Stimulated activated CD4-positive, alpha-beta T cell treated with anti-CD3 and anti-CD28 coated beads, Interleukin-15, amount 100 ng/mL, for 1 hour (primary cell): ENCODE measurements at places on chromosomes 6 and 20.

- DNase-seq, result no peak
These were observed 6.6 kb upstream of the SLC16A10 start for GRCh38 chr6:111080698-111081097.

DNA sequence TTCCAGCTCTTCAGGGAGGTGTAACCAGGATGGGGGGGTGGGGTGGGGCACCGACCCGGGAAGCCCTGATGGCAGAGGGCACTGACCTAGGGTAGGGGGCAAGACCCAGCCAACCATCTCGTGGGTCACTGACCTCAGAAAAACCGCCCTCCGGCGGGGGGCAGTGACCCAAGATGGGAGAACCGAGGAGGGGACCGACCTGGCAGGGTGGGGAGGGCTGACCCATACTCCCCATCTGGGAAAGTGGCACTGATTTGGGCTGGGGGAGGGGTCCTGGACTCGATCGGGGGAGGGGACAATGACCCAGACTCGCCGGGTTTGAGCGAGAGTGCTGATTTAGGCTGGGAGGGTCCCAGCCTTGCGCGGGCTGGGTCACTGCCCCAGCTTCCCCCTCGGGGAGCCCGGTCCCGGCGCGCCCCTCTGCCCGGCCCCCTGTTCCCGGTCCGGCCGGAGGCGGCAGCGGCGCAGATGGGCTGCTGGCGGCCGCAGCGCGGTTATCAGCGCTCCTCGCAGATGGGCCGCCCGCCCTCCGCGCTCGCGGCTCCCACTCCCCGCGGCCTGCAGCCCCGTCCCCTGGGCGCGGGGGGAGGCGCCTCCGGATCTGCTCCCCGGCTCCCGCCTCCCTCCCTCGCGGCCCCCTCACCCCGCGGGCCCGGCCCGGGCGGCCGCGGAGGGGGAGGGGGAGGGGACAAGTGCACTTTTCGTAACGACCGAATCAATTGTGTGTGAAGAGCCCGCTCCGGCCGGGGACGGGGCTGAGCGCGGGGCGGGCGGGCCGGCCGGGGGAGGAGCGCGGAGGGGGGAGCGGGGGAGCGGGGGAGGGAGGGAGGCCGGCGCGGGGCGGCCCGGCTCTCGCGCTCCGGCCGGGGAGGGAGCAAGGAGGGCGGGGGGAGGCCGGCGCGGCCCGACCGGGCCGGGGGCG lies 2.2 kb downstream of the NOL4L start:
- DNase-seq, result no peak

DNA sequence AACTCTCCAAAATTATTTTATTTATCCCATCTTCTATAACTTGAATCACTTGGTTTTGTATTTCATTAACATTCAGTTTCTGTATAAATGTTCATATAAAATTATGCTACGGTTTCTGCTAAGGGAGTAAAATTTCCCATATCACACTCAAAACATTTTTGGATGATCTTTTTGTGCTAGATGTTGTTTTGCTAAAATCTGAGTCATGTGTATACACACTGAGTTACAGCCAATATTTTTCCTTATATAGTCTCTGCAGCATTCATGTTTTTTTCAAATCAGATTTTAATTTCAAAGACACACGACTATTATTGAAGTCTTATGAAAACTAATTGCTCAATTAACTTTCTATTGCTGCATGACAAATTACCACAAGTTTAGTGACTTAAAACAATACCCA lies 54.3 kb upstream of the SLC2A12 start:
- DNase-seq, result no peak

DNA sequence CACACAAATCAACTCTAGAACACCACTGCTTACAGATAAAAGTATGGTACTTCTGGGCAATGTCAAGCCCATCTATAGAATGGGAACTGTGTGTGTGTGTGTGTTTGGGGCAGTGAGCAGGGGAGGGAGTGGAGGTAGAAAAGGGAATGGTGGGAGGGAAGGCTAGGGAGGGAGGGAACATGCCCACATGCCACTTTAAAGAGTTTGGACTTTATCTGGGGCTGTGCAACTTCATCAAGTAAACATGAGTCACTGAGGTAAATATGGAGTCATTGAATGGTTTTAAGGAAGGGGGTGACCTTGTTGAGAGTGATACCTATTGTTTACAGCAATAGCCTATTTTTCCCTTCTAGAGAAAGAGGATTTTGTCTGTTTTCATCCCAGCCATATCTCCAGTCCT lies 22.5 kb upstream of the RNGTT start:
- no peak for DNase-seq

DNA sequence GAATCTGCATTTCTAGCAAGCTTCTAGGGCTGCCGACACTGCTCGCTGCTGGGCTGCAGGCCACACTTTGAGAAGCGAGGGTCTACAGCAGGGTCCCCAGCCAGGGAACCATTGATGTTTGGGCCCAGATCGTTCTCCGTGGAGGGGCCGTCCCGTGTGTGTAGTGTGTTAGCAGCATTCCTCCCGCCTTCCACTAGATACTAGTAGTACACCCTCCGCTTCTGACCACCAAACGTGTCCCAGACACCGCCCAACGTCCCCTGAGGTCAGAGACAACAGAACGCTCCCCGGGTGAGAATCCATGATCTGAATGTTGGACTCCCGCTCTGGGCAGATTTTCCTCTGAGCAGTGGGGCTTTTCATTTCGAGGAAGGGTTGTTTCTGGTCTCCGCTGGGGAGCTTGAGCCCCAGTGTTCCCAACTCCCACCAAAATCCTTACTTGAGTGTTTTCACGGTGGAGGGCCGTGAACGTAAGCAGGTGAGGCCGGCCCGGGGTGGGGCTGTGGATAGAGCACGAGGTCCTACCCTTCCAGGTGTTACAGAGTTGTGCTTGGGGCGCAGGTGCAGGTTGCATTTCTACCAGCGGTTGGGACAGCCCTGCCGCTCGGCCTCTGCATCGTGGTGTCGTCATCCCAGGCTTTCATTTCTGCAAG lies 124.6 kb downstream of the SYCP2 start:
- DNase-seq, result no peak

GRCh38 chr6:106924694-106925523 lies 49.6 kb downstream of the CD24 start:
- no peak for DNase-seq

GRCh38 chr20:46350201-46350985 lies 42.1 kb upstream of the CDH22 start:
- DNase-seq, result no peak

DNA sequence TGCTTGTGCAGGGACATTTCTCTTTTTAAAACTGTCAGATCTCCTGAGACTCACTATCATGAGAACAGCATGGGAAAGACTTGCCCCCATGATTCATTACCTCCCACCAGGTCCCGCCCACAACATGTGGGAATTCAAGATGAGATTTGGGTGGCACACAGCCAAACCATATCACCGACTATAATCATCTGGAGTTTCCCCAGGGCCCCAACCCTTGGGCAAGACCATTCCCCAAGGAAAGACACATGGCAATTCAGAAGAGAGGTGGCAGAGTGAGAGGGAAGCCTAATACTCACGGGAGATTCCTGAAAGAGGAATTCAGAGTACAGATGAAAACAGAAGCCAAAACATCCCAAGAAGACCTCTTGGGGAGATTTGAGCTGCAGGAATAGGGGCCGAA lies 291.0 kb upstream of the PLCB4 start:
- DNase-seq, result no peak

- DNase-seq, result no peak
These were observed 272.2 kb downstream of the CDC5L start for GRCh38 chr6:44659726-44660125.

GRCh38 chr20:42790111-42790510 lies 399.6 kb downstream of the PTPRT start:
- no peak for DNase-seq

DNA sequence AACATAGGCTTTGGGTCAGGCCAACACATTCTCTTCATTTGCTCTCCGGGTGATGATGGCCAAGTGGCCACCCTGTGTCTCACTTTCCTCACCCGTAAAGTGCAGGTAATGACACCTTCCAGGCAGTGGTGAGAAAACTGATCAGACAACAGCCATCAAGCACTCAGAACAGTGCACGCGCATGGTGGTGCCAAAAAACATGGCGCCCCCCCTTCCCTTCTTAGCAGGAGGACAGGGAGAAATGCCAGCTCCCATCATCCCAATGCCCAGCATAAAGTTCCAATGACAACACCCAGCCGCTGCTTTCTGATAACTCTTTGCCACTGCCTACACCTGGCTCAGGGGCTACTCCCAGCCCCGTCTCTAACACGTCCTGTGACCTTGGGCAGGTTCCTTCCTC lies 8.4 kb downstream of the BPIFB1 start:
- DNase-seq, result no peak

GRCh38 chr20:37295001-37295400 lies 5.5 kb downstream of the MANBAL start:
- no peak for DNase-seq
